NCI-H446 (cell line): ENCODE measurements at places on chromosomes 5 and 9.

- DNase-seq, result no peak
Observed at GRCh38 chr9:29150606-29151005, 1577.3 kb upstream of the C9orf72 start.

GRCh38 chr9:114826431-114826830 lies 20.6 kb upstream of the TNFSF15 start:
- no peak for DNase-seq

DNA sequence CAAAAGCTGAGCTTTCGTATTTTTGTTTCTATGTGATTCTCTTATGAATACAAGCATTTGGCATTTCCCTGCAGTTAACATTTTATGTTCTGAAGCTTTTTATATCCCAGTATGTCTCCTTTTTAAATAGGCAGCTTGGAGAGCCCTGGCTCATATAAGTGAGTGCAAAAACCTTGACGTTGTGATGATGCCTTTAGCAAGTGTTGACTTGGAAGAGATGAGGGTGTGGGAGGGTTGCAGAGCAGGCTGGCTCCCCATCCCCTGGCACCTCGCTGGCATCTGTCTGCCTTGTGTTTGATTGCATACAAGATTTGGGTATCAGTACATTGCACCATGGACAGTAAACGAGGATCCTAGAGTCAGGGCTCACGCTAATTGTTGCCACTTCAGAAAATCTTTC lies 42.1 kb upstream of the DIRAS2 start:
- no peak for DNase-seq

DNA sequence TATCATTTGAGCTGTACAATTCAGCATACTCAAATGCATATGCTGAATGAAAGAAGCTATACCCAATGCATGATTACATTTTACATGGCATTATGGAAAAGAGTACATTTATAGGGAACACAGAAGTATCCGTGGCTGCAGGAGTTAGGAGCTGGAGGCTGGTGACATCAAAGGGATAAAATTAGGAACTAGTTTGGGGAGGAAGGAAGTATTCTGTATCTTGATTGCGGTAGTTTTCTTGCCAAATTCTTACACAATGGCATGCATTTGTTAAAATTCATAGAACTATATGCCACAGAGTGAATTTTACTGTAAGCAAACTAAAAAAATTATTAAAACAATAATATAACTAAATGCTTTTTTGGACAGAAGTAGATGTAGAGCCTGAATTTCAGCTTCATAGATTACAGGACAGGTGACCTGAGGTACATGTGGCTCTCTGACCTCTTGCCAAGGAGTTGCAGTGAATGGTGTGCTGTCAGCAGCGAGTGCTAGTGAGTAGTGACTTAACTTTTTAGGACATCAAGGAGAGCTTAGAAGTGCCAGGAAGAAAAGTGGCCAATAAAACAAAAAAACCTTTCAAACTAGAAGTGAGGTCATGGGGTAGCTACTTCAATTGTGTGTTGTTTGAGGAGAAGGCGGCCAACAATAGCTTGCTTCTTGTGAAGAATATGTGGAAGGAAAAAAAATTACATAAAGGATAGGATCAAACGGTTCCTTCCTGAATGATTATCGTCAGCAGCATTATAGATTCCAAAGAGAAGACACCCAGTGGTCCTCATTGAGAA lies 514.9 kb upstream of the CLINT1 start:
- DNase-seq, result no peak

- no peak for DNase-seq
Observed at GRCh38 chr9:14561929-14562405, 131.3 kb downstream of the ZDHHC21 start.
